Kidney glomerular epithelial cell (primary cell): ENCODE measurements at places on chromosomes 7 and 10.
A peak's percentile ranks its signal among the peaks of the same experiment; 100 is the strongest.

DNA sequence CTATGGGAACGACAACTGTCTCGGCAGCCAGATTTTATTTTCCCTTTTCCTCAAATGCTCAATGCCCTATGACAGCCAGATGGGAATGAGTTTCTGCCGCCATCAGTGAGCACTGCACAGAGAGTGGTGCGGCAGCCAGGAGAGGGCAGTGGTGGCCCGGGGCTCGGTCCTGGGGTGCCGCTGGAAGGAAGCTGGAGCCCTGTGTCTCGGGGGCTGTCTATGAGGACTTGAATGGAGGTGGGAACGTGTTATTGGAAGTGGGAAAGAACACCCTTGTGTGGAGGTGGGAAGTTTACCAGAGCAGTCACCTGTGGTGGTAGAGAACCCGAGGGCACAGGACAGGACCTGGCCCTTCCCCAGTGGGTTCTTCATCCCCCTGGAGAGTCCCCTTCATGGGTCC lies 35.8 kb downstream of the JAKMIP3 start:
- no peak for DNase-seq

DNA sequence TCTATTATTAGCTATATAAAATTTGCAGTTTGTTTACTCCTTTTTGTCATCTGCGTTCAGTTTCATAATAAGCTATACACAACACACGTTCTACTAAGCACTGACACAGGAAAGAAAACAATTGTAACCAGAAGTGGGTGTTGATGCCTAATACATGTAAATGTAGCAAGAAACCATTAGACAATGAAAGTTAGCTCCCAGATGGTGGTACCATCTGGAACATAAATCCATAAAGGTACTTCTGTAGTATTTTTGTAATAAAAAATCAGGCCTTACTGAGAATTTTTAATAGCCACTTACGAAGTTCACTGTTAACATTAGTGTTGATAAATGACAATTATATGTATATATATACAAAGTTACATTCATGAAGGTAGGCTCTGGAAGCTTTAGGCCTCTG lies 194.7 kb downstream of the KCND2 start:
- DNase-seq = no peak

GRCh38 chr7:81926154-81926553 lies 156.3 kb upstream of the HGF start:
- DNase-seq = no peak

GRCh38 chr10:28445516-28445915 lies 87.4 kb upstream of the WAC start:
- peak; percentile 14 for DNase-seq

DNA sequence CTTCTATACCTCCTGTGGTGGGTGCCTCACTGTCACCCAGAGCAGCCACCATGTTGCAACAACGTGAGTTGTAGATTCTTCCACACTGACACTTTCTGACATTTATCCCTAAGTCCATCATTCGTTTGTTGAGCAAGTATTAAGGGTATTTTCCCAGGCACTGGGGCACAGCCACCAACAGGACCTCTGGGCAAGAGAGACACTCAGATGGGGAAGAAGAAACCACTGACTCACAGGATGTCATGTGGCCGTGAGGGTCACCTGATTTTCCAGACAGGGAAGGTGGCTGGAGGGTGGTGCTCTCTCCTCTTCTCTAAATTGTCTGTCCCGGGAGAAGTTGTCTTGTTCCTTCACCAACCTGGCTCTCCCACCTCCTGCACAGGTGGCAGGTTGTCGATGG lies 51.7 kb upstream of the PPIF start:
- no peak for DNase-seq

GRCh38 chr7:39197831-39198230 lies 220.1 kb downstream of the POU6F2 start:
- DNase-seq = no peak

GRCh38 chr7:50552921-50553320 lies 12.3 kb downstream of the DDC start:
- peak; percentile 29 for DNase-seq
